ENCODE measurements at places on chromosomes 1 and 21.

DNA sequence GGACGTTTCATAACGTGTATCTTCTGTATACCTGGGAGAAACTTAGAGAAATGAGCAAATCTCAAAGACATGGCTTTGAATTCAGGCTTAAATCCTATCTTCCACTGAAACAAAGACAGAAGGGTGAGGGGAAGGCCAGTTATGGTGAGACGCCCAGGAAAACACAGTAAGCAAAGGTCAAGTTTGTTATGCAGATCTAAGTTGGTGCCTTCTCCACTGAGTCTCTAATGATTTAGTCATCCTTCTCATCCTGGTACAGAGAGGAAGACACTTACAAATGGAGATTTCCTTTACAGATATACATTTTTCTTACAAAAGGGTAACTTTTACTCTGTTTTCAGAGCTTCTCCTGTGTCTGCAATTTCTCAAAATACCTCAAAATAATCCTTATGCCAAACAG lies 64.4 kb downstream of the MAP3K7CL start:
- no peak for DNase-seq

GRCh38 chr21:44874240-44874496 lies 678 bp upstream of the PTTG1IP start:
- DNase-seq: no peak

GRCh38 chr21:42849759-42850412 lies 29.5 kb downstream of the WDR4 start:
- DNase-seq: no peak

GRCh38 chr1:61441723-61442262 lies 283.1 kb downstream of the TM2D1 start:
- DNase-seq: no peak

DNA sequence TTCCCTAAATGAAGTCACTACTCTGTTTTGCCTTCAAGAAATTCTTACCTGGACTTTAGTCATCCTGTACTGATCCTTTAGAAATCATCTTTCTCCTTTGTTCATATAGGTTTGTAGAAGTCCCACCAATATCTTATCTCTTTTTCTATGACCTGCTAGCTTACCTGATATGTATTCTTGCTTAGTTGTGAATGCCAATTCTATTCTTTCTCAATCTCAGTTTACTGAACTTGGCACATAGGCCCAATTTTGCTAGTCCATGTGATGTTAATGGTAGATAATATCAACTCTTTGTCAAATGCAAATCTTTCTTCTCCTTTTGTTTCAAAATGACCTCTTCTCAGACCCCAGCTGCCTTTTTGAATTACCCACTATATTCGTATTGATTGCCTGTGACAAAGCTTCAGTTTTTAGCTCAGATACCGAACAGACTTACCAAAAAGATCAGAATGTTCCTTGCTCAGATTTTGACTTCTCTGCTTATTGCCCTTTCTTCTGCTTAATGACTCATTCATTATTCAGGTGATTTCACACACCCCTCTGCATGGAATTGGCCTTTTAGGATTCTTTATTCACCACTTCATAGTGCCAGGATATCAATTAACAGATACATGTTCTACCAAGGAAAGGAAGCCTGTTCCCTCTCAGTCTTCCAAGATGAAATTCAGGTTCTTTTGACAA lies 20.6 kb downstream of the IPO9 start:
- no peak for DNase-seq

GRCh38 chr1:39398278-39399021 lies 93.0 kb upstream of the BMP8A start:
- DNase-seq: no peak

DNA sequence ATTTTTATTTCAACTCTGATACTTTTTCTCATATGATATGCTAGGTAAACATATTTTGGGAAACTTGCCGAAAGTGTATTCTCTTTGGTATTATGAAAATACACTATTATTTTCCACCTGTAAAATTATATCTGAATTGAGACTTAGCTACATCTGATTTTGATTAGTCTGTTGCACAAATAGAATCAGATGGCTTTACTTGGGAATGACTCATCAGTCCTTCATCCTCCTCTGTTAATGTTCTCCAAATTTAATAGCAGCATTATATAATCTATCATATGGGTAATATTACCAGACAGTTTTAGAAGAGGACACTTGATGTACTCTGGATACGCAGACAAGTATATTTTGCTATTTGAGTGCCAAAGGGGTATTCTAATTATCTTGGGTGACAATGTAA lies 245.3 kb downstream of the CTH start:
- no peak for DNase-seq

DNA sequence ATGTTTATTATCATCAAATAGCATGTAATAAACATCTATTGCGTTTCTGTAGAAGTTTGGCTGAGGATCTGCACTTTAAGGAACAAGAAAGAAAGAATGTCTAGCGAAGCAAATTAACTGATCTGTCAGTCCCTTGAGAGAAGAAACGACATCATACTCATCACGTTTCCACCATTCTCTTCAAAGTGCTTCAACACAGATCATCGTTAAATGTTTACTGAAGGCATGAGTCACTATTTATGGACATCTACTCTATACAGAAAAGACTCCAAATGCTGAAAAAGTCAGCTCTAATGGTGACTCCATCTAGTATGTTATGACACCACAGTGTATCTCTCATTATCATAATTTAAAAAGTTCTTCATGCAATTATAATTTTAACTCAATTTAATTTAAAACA lies 369.1 kb downstream of the RGS7 start:
- no peak for DNase-seq

GRCh38 chr1:20184481-20184900 lies 1.4 kb upstream of the UBXN10 start:
- no peak for DNase-seq

All from activated CD4-positive, CD25-positive, alpha-beta regulatory T cell (primary cell).